Upper lobe of left lung (tissue), 6 donors: ENCODE measurements at places on chromosomes 3 and 15. TPM values are rescaled to one million over a fixed set of nuclear protein-coding genes. Genes with fewer than 3 reads are reported as not detected.

The APBA2 gene
- total RNA-seq = 3.2 TPM

The CNTN4 gene
- total RNA-seq = 10.7 TPM

The TIPIN gene
- 6.8 TPM for total RNA-seq

The PRSS50 gene
- total RNA-seq = 0.89 TPM

The TEX55 gene
- not detected for total RNA-seq

The GABRR3 gene
- total RNA-seq = not detected

The SCAP gene
- 86.8 TPM for total RNA-seq

The PLXNA1 gene
- 80.7 TPM for total RNA-seq

The STAB1 gene
- total RNA-seq = 190 TPM

The SRGAP3 gene
- 26.2 TPM for total RNA-seq

The RAD54L2 gene
- total RNA-seq = 26.8 TPM

The DAZL gene
- not detected for total RNA-seq

The CYP8B1 gene
- total RNA-seq = 0.13 TPM

The TNFSF10 gene
- total RNA-seq = 95.2 TPM

The PLA2G4F gene
- 111 TPM for total RNA-seq

The UBAP1L gene
- 10.5 TPM for total RNA-seq

The FBXO40 gene
- total RNA-seq = not detected

The ARPP21 gene
- not detected for total RNA-seq

The CSPG4 gene
- 23.3 TPM for total RNA-seq

The KBTBD8 gene
- 1.1 TPM for total RNA-seq
